ENCODE measurements at places on chromosomes 5 and 9. TPM values are rescaled to one million over a fixed set of nuclear protein-coding genes. Genes with fewer than 3 reads are reported as not detected.

DNA sequence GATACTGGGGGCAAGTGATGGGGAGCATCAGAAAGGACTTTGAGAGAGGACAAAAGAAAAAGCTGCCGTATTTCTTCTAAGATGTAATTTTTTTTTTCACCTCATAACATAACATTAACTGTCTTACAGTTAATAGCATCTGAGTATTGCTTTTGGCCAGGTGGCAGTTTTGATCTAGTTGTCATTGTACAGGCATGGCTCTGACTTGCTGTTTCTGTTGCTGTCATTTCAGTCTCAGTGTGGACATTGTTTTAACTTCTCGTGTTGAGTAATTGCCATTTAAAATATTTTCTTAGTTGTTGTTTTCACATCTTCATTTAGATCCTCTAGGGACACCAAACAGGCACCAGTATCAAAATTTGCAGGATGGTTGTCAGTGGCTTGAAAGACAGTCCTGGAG lies 12.4 kb downstream of the SMAD5 start:
- no peak for DNase-seq
- no peak overlapping the region for H3K27ac ChIP-seq
- H3K4me3 ChIP-seq = no peak overlapping the region
- peaks cover 25% of the 10 kb centered on the region for H3K4me1 ChIP-seq

DNA sequence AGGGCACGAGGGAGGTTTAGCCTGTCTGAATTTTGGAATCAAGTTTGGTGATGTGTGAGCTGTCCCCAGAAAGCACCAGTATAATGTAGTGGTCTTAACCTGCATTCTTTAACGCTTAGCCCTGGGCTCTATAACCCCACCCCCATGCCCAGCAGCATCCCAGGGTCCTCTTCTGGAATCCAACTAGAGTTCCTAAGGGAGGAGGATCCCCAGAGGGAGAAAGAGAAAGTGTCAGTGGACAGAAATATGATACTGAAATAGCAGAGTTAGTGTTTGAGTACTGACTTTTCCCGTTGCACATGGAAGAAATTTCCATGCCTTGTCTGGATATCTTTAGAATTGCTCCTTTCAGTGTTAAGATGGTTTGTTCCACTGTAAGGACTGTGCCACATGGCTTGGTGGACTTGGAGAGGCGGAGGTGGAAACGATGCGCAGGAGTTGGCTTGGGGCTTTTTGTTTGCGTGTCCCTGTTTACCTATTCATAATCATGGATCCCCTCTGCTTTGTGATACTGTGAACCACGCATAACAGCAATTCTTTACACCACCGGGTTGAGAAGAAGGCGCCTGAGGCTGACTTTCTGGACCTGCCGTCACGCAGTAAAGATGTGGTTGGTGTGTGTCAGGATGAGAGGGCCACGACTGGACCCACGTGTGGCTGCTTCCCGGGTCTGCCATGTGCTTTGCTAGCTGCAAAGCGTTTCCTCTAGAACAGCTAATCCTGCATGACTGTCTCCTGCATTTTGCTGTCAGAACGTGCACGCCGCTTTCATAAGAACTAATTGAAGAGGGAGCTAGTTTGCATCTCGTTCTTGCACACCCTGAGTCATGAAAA lies 142.3 kb downstream of the SMARCA2 start:
- H3K4me1 ChIP-seq = peaks cover 28% of the 10 kb centered on the region
- DNase-seq = peak; percentile 56
- H3K27me3 ChIP-seq = no peaks in the 10 kb centered on the region
- H3K4me3 ChIP-seq = peak overlapping the region; percentile 80

- H3K4me1 ChIP-seq = peaks cover 12% of the 10 kb centered on the region
- H3K36me3 ChIP-seq = no peaks in the 10 kb centered on the region
- H3K27ac ChIP-seq = no peak overlapping the region
These were observed 47.8 kb downstream of the RALGPS1 start for GRCh38 chr9:126962336-126962735.

DNA sequence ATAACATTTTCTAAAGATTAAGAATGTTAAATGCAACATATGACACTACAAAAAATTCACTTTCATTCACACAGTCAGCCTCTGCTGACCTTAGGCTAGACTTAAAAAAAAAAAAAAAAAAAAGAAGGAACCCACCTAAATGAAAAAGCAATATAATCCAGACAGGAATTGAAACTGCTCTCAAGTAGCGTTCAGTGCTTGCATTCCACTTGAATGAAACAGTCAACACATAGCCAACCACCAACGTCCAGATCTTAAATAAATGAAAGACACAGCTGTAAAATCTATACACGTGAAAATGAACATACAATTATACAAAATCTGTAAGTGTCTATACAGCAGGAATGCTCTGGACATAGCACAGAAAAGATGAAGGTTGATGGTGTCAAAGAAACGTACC lies 11.4 kb downstream of the TMEM245 start:
- peak overlapping the region; percentile 60 for H3K4me3 ChIP-seq
- DNase-seq = peak; percentile 25
- H3K27me3 ChIP-seq = no peaks in the 10 kb centered on the region

- no peak overlapping the region for H3K27ac ChIP-seq
- H3K27me3 ChIP-seq = no peaks in the 10 kb centered on the region
- no peaks in the 10 kb centered on the region for H3K36me3 ChIP-seq
- no peaks in the 10 kb centered on the region for H3K4me1 ChIP-seq
- H3K4me3 ChIP-seq = no peak overlapping the region
These were observed 475.1 kb downstream of the TMEM232 start for GRCh38 chr5:110251366-110251765.

- no peak overlapping the region for H3K27ac ChIP-seq
- H3K27me3 ChIP-seq = no peaks in the 10 kb centered on the region
- H3K4me1 ChIP-seq = no peaks in the 10 kb centered on the region
- no peak for DNase-seq
- H3K36me3 ChIP-seq = no peaks in the 10 kb centered on the region
These were observed 510.8 kb downstream of the SPATA31D1 start for GRCh38 chr9:82499337-82499736.

GRCh38 chr9:111959468-111960359 lies 63.1 kb downstream of the UGCG start:
- peaks cover 37% of the 10 kb centered on the region for H3K4me1 ChIP-seq
- no peaks in the 10 kb centered on the region for H3K36me3 ChIP-seq
- peak overlapping the region; percentile 13 for H3K4me3 ChIP-seq
- DNase-seq = peak; percentile 97
- H3K27me3 ChIP-seq = no peaks in the 10 kb centered on the region

OR1Q1 gene
- total RNA-seq = not detected

DNA sequence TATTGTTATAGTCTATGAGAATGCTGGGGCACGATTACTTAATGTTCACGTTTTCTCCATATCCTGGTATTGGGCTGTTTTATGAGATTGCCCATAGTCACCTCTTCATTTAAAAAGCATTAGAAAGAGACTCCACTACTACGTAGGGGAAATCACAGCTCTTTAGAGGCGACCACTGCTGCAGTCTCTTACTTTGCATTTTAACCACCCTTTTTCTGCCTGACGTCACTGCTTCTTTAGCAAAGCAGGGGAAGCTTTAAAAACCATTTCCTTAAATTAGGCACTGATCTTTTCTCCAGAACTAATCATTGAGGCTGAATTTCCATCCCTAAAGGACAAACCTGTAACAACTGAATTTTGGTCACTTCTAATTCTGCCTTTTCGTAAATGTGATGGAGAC lies 38.9 kb downstream of the ZNF608 start:
- DNase-seq = no peak
- no peak overlapping the region for H3K4me3 ChIP-seq
- no peaks in the 10 kb centered on the region for H3K27me3 ChIP-seq
- peaks cover 4% of the 10 kb centered on the region for H3K36me3 ChIP-seq
- no peaks in the 10 kb centered on the region for H3K4me1 ChIP-seq

- no peaks in the 10 kb centered on the region for H3K36me3 ChIP-seq
- H3K4me1 ChIP-seq = no peaks in the 10 kb centered on the region
- H3K4me3 ChIP-seq = no peak overlapping the region
- DNase-seq = no peak
These were observed 10.6 kb upstream of the HMHB1 start for GRCh38 chr5:143801252-143801939.

PRLR gene
- 0.16 TPM for total RNA-seq

DNA sequence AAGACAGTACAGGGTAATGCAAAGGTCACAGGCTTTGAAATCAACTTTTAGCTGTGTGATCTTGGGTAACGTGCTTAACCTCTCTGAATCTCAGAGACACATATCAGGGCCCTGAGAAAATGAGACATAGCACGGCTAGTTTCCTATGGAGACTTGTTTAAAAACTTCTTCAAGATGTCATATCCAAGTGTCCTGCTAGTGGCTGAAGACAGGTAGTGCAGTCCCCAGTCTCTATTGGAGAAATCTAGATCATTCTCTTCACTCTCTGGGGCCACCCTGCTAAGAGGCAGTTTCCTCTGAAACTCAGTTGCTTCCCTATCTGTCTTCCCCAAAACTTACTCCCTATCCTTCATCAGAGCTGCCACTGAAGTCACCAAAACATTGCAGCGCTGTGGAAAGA lies 30.3 kb upstream of the GRXCR2 start:
- DNase-seq = no peak
- H3K36me3 ChIP-seq = no peaks in the 10 kb centered on the region
- no peaks in the 10 kb centered on the region for H3K27me3 ChIP-seq
- peaks cover 1% of the 10 kb centered on the region for H3K4me1 ChIP-seq

DNA sequence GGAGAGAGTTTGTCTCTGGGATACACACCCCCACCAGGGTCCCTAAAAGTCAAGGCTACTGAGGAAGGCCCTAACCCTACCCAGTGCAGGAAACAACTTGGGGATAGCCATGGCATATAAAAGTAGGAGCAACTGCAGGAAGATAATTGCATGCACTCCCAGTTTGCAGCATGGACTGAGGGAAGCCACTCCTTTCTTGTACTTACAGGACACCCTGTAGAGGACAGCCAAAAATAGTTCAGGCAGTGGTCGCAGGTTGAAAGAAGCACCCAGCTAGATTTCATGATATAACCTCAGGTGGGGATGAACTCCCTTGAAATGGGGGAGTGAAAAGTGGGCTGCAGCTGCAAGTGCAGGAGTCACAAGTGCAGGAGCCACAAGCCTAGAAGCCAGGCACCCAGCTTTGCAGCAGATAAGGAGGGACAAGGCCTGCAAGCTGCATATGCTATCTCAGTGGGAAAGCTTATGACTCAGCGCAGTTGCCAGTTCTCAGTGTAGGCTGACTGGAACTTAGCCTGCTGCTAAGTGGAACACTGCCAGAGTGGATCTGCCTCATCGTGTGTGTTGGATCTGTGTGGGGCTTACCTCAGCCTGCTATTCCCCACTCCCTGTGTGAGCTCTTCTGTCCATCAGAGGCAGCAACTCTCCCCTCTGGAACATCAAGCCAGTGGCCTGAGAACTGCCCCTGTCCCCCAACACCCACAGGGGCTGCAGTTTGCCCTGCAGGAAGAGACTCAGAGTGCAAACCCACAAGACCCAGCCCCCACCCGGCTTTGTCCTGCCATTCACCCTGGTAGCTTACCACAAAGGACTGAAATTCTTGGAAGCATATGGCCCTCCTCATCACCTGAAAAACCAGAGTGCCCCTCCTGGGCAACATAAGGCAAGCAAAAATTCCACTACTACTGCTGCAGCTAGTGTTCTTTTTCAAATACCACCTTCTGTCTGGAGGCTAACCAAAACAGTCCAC lies 42.7 kb downstream of the CYLC2 start:
- peaks cover 10% of the 10 kb centered on the region for H3K27me3 ChIP-seq
- no peaks in the 10 kb centered on the region for H3K4me1 ChIP-seq
- peak overlapping the region; percentile 47 for H3K27ac ChIP-seq
- no peaks in the 10 kb centered on the region for H3K36me3 ChIP-seq
- H3K4me3 ChIP-seq = no peak overlapping the region
- DNase-seq = peak; percentile 82

GRCh38 chr5:150044712-150045111 lies 41.6 kb downstream of the CSF1R start:
- DNase-seq = no peak
- no peaks in the 10 kb centered on the region for H3K27me3 ChIP-seq
- no peak overlapping the region for H3K4me3 ChIP-seq
- H3K36me3 ChIP-seq = peaks cover 96% of the 10 kb centered on the region
- peaks cover 23% of the 10 kb centered on the region for H3K4me1 ChIP-seq

DNA sequence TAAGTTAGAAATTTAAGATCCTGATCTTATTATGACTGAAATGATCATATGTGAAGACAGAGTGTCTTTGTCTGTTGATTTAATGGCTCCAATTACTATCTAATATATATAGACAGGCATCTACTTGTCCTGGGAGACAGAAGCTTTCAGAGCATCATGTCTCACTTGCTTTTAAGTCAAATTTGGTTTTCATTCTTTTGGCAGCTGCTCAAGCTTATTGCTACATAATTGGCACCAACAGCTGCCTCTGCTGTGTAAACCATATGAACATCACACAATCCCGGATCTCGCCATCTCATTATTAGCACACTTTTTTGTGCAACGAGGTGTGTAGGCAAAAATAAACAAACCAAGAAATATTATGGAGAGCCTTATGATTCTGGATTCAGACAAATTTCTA lies 1717.9 kb downstream of the EFNA5 start:
- H3K27ac ChIP-seq = no peak overlapping the region
- no peak overlapping the region for H3K4me3 ChIP-seq
- DNase-seq = peak; percentile 85
- H3K27me3 ChIP-seq = no peaks in the 10 kb centered on the region
- H3K4me1 ChIP-seq = peaks cover 8% of the 10 kb centered on the region
